Stimulated activated CD4-positive, alpha-beta T cell treated with anti-CD3 and anti-CD28 coated beads, TNF-alpha, amount 100 ng/mL, for 4 hours (primary cell): ENCODE measurements at places on chromosomes 3 and 15.

DNA sequence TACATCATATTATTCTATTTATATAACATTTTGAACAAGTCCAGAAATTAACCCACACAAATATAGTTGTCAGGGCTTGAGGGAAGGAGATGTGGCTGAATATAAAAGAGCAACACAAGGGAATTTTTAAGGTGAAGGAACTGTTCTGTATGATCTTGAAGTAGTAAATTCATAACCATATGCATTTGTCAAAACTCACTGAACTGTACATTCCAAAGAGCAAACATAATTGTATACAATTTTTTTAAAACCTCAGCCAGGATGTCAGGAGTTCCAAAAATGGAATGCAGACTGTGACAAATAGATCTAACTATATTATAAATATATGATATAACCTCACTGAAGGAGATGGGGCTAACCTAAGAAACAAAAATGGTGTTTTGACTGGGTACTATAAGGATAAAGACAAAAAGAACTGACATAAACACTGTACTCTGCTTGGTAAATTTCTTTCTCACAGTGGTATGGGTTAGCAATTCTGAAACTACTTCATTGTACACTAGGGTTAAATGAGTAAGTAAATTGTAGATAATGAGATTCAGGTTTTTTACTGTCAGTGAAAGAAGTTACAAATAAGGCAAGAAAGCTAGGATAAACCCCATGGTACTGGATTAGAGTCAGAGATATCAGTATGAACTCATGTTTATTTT lies 14.4 kb downstream of the GOLGB1 start:
- DNase-seq, result no peak

GRCh38 chr3:16382845-16383244 lies 117.8 kb downstream of the OXNAD1 start:
- no peak for DNase-seq

DNA sequence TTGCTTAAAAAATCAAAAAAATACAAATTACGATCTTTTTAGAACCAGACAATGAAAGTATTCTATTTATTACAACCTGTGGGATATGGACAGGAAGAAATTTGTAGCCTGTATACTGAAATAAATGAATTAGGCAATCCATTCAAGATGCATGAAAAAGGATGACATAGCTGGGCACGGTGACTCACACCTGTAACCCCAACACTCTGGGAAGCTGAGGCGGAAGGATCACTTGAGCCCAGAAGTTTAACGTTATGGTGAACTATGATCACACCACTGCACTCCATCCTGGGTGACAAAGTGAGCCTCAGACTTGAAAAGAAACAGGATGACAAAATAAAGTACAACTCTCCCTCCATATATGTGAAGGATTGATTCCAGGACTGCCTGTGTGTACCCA lies 74.1 kb downstream of the MSL2 start:
- DNase-seq, result no peak

DNA sequence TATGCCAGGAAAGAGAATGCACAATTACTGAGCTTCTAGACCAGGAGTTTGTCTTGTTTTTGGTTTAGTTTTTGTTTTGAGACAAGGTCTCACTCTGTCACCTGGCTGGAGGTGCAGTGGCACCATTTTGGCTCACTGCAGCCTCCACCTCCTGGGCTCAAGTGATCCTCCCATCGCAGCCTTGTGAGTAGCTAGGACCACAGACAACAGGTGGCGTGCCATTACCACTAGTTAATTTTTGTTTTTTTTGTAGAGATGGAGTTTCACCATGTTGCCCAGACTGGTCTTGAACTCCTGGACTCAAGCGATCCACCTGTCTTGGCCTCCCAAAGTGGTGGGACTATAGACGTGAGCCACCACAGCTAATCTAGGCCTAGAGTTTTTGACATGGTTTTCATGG lies 104.4 kb upstream of the CCDC54 start:
- DNase-seq, result no peak

DNA sequence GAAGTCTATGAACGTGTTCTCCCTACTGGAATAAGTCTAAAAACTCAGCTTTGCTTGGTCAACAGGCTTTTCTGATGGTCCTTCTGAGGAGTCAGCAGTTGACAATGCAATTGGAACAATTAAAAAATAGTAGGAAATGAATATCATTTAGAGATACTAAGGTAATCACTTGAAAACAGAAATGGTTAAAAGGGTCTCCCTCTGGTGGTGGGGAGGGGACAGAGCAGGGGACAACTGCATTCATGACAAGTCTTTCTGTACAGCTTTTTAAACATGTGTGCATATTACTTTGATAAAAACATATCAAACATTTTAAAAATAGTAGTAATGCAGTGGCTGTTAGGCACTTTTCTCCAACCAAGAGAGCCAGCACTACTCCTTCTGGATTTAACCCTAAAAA lies 119.9 kb upstream of the FHIT start:
- no peak for DNase-seq

DNA sequence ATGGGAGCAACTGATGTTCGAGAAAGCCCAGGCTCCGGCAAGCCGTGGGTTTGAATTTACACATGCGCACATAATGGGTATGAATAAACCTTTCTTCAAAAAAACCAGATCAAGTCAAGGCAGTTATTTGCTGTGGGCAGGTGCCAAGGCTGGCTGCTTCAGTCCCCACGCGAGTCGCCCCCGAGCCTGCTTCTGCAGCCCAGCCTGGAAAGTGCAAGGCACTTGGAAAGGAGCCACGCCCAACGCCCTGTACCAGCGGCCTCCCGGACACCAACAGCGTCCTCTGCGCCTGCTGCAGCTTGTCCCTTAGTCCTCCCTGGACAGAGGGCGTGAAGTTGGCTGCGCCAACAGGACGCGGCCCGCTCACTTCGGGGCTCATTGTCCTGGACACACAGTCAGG lies 68.9 kb downstream of the KLF15 start:
- no peak for DNase-seq

DNA sequence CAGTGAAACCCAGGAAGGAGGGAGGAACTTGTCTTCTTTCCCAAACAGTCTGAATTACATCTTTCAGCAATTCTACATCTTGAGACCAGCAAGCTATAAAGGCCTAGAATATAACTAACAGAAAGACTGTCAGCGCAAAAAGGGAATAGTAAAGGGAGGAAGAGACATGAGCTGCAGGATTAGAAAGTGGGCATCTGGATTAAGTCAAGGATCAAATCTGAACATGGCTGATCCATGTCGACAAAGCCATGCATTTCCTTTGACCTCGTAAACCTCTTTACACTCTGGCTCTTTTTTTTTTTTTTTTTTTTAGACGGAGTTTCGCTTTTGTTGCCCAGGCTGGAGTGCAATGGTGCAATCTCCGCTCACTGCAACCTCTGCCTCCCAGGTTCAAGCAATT lies 35.4 kb upstream of the KCNMB3 start:
- no peak for DNase-seq

DNA sequence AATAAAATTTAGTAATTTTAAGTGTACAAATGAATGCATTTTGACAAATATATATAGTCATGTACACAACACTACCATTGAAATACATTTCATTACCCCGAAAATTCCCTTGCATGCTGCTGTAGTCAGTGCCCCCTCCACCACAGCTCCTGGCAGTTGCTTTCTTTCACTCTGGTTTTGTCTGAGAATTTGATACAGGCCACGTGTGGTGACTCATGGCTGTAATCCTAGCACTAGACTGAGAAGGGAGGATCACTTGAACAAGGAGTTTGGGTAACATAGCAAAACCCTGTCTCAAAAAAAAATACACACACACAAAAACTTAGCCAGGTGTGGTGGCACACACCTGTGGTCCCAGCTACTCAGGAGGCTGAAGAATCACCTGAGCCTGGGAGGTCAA lies 65.4 kb downstream of the TFRC start:
- DNase-seq, result no peak
